ENCODE measurements at places on chromosomes 12 and 14. TPM values are rescaled to one million over a fixed set of nuclear protein-coding genes. Genes with fewer than 3 reads are reported as not detected.

DNA sequence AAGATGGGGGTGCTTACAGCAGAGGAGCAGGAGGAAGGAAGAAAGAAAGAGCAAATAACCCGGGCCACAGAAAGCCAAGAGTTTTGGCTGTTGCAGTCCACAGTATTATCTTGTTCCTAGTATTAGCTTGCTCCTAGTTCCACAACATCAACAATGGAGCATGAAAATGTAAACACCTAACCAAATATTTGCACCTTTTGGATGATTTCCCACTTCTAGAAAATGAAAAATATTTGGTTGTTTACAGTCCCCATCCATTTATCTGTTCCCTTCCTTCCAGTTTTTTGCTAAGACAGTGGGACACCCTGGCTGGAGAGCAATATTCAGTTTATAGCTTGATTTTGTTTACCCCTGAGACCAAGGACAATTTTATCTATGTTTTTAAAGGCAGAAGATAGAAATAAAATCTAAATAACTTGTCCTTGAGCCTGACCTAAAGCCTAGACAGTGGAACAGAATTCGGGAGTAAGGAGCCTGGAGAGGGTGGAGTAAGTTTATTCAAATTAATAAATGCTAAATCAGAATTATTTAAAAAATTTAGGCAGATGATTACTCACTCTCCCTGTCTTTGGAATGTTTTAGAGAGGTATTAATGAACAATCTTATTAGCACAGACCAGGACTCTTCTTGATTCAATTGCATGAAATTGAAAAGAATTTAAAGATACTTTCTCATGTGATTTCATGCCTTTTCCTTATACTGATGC, 51.6 kb downstream of the RESF1 start:
- DNase-seq, result no peak
- H3K4me3 ChIP-seq, result no peak overlapping the region
- H3K4me1 ChIP-seq, result no peaks in the 10 kb centered on the region
- no peaks in the 10 kb centered on the region for H3K27me3 ChIP-seq
- no peak overlapping the region for H3K27ac ChIP-seq

DNA sequence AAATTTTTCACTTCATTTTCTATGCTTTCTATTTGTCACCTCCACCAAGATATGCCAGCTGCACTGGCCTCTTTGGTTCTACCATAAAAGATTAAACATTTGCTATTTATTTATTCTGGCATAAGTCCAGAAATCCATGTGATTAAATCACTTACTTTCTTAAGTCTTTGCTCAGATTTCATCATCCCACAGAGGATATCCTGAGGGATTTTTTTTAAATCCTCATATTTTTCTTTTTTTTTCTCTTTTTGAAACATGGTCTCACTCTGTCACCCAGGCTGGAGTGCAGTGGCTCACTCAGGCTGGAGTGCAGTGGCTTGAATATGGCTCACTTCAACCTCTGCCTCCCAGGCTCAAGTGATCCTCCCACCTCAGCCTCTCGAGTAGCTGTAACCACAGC, 645.4 kb upstream of the ATXN7L3B start:
- H3K4me1 ChIP-seq, result no peaks in the 10 kb centered on the region
- no peak overlapping the region for H3K4me3 ChIP-seq
- no peak for DNase-seq
- no peaks in the 10 kb centered on the region for H3K27me3 ChIP-seq
- no peaks in the 10 kb centered on the region for H3K36me3 ChIP-seq
- no peak overlapping the region for H3K27ac ChIP-seq

GLIPR1L1 gene
- not detected for total RNA-seq

BCL2L2 gene
- total RNA-seq, result 9.3 TPM

SMCO2 gene
- total RNA-seq, result 1.4 TPM

All from activated T-helper 2 cell treated with anti-CD3 and anti-CD28 coated beads, Interferon-gamma antibody, Interleukin-2, Interleukin-4, amounts not matched to agents 10 μg/mL and 5 μg/mL and 100 μg/mL, durations not matched to agents 14 hours and 24 hours and 36 hours (primary cell).